T-helper 22 cell (primary cell): ENCODE measurements at places on chromosomes 1 and 21.

- no peak for DNase-seq
Observed at GRCh38 chr1:247992986-247993385, 20.5 kb upstream of the OR2L5 start.

DNA sequence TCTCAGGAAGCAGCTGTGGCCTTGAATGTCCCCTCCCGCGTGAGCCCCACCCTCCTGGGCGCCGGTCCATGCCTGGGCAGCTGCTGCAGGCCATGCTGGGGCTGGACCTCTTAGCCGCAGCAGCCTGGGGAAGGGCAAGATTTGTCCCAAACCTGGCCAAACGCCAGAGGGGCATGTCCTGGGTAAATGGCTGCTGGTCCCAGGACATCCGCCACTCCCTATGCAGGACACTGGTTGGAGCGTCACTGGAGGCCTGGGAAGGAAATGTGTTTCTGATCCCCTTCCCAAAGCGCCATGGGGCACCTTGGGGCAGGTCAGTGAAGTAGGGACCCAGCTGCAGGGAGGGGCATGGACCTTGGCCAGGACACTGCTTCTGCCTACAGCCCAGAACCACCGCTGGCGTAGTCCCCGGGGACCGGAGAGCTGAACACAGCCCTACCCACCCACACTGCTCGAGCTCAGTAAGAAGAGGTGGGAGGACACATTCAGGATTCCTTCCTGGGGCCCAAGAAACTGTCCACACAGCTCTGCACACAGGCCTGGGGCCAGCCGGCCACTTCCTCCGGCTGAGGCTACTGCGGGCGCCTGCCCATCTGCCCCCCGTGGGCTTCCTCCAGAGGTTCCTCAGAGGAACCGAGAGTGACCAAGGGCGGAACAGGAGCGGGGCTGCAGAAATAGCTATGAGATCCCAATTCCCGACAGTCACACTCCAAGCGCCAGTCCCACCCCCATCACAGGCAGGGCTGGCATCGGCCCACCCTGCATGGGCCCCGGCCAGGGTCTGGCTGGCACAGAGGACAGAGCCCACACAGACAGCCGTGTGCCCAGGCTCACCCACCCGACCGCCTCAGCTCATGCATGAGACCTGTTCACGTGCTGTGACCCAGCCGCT lies 10.8 kb upstream of the PLEKHG5 start:
- no peak for DNase-seq

GRCh38 chr1:94866164-94866807 lies 46.1 kb downstream of the SLC44A3 start:
- no peak for DNase-seq

GRCh38 chr1:207058878-207059867 lies 6.1 kb downstream of the PFKFB2 start:
- no peak for DNase-seq

GRCh38 chr1:226736908-226737818 lies 1.9 kb downstream of the ITPKB start:
- peak; percentile 41 for DNase-seq

DNA sequence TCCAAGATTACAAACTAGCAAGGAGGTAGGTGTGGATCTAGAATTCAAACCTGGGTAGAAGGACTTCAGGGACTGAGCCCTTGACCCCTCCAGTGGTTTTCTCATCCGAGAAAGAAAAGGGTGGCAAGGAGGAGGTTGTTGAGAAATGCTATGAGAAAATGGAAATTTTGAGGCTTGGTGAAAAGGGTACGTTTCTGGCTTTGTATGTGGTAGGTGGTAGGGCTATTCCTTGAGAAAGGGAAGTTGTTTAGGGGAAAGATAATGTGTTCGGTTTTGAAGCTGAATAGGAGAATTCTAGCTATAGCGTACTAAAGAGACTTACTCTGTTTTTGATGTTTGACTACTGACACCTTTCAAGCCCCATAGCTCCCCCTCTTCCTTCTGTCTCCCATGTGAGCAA lies 133.8 kb downstream of the CNIH3 start:
- no peak for DNase-seq

DNA sequence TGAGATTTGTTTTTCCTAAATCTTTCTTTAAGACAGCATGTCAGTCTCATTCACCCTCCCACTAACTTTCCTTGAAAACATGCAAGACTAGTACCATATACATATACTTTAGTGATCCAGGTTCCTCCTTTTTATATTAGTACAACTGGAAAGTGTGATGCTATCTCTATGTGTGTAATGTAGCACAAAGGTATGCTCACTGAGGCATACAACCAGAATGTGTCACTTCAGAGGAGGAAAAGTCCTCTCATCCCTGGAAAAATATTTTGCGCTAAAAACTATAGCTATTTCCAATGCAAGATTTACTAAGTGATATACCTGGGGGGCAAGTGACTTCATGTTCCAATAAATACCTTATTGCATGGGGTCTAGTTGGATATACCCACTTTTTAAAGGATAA lies 45.9 kb downstream of the BARHL2 start:
- no peak for DNase-seq

DNA sequence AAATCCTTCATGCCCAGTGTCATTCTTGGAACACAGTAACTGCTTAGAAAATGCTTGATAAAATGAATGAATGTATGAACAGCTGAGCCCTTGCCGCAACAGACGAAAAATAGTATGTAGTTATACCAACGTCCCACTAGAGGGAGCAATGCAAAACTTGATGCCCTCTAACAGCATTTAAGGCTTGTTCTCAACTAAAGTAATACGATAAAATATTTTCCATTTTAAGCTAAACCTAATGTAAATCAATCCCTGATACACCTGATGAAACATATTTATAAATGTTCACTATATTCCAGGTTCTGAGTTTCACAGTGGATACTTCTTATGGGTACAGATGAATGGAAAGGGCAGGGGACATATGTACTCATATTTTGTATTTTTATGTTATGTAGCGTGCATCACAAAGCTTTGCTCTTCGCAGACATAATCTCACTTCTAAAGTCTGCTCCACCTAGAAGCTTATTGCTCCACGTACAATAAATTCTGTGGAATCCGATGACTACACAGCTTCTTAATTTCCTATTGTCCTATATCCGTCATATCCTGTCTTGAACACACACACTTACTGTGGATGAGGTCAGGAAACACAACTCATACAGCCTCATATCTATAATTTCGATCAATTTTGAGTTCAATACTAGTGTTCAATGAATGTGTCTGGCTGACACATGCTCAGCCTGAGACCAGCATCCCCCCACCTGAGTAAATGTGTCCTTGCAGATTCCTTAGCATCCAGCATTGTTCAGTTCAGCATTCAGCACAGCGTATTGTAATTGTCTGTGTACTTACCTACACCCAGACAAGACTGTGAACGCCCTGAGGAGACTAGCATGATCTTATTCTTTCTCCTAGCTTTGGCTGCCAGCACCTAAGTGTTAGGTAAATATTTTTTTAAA lies 4.4 kb upstream of the UTP25 start:
- DNase-seq = no peak
